ENCODE measurements at places on chromosomes 6 and 20. TPM values are rescaled to one million over a fixed set of nuclear protein-coding genes. Genes with fewer than 3 reads are reported as not detected.

HCRTR2 gene
- total RNA-seq: 0.39 TPM

HLA-DMB gene
- total RNA-seq: under 0.01 TPM

SMLR1 gene
- not detected for total RNA-seq

GGTLC1 gene
- not detected for total RNA-seq

C20orf144 gene
- 0.33 TPM for total RNA-seq

C6orf52 gene
- not detected for total RNA-seq

KIAA0408 gene
- total RNA-seq: not detected

Data from placental epithelial cell (primary cell).